Natural killer cell (primary cell): ENCODE measurements at places on chromosomes 6 and 20.

- no peak overlapping the region for H3K4me3 ChIP-seq
- DNase-seq, result no peak
- H3K36me3 ChIP-seq, result no peaks in the 10 kb centered on the region
- H3K4me1 ChIP-seq, result no peaks in the 10 kb centered on the region
- no peaks in the 10 kb centered on the region for H3K27me3 ChIP-seq
- H3K27ac ChIP-seq, result no peak overlapping the region
Observed at GRCh38 chr6:160202411-160202810, 56.2 kb downstream of the SLC22A2 start.

DNA sequence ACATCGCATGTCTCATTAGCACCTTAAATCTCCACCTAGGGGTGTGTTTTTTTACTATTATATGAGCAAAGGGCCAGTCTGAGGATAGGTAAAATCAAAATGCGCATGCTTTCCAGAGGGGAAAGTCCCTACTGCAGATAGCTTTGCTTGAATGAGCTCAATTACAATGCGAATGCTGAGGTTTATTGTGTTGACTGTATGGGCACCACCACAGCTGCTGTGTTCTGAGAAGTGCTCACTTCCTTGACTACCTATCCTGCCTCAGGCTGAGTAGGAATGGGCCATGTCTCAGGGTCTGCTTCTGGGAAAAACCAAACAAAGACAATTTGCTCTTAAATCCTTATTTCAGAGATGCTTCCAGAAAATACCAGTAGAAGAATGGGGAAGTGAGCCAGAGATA is 36.6 kb downstream of the MOCS1 start:
- no peak overlapping the region for H3K4me3 ChIP-seq
- no peaks in the 10 kb centered on the region for H3K27me3 ChIP-seq
- H3K36me3 ChIP-seq, result no peaks in the 10 kb centered on the region
- DNase-seq, result no peak
- H3K27ac ChIP-seq, result no peak overlapping the region

GRCh38 chr20:44835116-44835515 is 24.8 kb upstream of the RIMS4 start:
- H3K27me3 ChIP-seq, result peaks cover 2% of the 10 kb centered on the region
- DNase-seq, result no peak
- no peak overlapping the region for H3K27ac ChIP-seq
- no peak overlapping the region for H3K4me3 ChIP-seq
- no peaks in the 10 kb centered on the region for H3K4me1 ChIP-seq

- H3K27ac ChIP-seq, result peak overlapping the region; percentile 86
- peaks cover 4% of the 10 kb centered on the region for H3K27me3 ChIP-seq
- no peaks in the 10 kb centered on the region for H3K36me3 ChIP-seq
- H3K4me1 ChIP-seq, result peaks cover 28% of the 10 kb centered on the region
- DNase-seq, result no peak
Observed at GRCh38 chr6:35194390-35194789, 19.4 kb upstream of the SCUBE3 start.

GRCh38 chr20:57612436-57612835 is 7.8 kb downstream of the ZBP1 start:
- DNase-seq, result no peak
- no peaks in the 10 kb centered on the region for H3K27me3 ChIP-seq
- H3K4me3 ChIP-seq, result no peak overlapping the region
- H3K27ac ChIP-seq, result no peak overlapping the region

GRCh38 chr6:12335131-12335527 is 45.0 kb downstream of the EDN1 start:
- H3K27me3 ChIP-seq, result no peaks in the 10 kb centered on the region
- H3K36me3 ChIP-seq, result no peaks in the 10 kb centered on the region
- no peak overlapping the region for H3K4me3 ChIP-seq
- no peak overlapping the region for H3K27ac ChIP-seq

- H3K36me3 ChIP-seq, result no peaks in the 10 kb centered on the region
- H3K4me1 ChIP-seq, result no peaks in the 10 kb centered on the region
- H3K27ac ChIP-seq, result no peak overlapping the region
- DNase-seq, result no peak
- peaks cover 7% of the 10 kb centered on the region for H3K27me3 ChIP-seq
Observed at GRCh38 chr6:117276778-117277316, 11.5 kb downstream of the VGLL2 start.

DNA sequence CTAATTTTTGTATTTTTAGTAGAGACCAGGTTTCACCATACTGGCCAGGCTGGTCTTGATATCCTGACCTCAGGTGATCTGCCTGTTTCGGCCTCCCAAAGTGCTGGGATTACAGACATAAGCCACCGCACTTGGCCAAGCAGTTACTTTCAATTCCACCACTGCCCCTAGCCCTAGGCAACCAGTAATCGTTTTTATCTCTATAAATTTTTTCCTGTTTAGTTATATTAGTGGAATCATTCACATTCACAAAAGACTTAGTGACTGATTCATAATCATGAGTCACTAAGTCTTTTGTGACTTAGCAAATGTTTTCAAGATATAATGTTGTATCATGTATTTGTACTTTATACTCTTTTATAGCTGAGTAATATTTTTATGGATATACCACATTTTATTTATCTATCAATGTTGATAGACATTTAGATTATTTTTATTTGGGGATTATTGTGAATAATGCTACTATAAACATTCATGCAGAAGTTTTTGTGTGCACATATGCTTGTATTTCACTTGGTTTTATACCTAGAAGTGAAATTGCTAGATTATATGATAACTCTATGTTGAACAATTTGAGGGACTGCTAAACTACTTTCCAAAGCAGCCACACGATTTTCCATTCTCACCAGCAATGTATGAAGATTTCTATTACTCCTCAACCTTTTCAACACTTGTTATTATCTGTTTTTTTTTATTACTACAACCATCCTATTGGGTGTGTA is 421.4 kb upstream of the ID4 start:
- no peaks in the 10 kb centered on the region for H3K36me3 ChIP-seq
- no peaks in the 10 kb centered on the region for H3K4me1 ChIP-seq
- no peaks in the 10 kb centered on the region for H3K27me3 ChIP-seq
- no peak overlapping the region for H3K27ac ChIP-seq

DNA sequence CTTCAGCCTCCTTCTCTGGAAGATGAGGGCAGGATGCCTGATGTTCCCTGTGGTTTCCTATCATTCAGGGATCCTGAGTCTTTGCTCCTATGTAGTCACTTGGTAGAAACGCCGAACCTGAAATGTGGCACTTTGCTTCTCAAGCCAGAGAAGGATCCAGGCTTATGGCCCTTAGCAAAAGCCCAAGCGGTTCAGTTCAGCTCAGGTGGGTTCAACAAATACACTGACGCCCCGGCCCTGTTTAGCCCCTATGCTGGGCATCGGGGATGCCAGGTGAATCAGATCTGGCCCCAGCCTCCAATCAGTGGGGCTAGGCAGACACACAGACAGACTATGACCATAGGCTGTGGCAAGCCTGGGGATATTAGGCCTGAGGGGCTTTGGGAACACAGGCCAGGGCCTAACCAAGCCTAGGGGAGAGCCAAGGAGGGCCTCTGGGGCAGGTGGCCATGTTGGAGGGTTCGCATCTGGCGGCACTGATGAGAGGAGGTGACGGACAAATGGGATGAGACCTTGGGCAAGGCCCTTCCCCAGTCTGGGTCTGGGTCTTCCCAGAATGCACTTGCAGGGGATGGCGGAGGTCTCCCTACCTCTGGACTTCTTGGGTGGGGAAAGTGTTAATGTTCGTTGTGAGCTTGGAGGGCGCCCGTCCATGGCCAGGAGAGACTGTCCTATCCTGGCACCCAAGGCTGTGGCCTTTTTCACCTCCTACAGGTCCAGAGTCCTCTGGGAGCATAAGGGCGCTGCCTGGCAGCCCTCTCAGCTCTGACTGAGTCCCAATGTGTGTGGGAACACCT is 17.6 kb upstream of the SRC start:
- no peaks in the 10 kb centered on the region for H3K36me3 ChIP-seq
- no peak overlapping the region for H3K27ac ChIP-seq
- no peak overlapping the region for H3K4me3 ChIP-seq
- H3K4me1 ChIP-seq, result peaks cover 5% of the 10 kb centered on the region
- no peak for DNase-seq

DNA sequence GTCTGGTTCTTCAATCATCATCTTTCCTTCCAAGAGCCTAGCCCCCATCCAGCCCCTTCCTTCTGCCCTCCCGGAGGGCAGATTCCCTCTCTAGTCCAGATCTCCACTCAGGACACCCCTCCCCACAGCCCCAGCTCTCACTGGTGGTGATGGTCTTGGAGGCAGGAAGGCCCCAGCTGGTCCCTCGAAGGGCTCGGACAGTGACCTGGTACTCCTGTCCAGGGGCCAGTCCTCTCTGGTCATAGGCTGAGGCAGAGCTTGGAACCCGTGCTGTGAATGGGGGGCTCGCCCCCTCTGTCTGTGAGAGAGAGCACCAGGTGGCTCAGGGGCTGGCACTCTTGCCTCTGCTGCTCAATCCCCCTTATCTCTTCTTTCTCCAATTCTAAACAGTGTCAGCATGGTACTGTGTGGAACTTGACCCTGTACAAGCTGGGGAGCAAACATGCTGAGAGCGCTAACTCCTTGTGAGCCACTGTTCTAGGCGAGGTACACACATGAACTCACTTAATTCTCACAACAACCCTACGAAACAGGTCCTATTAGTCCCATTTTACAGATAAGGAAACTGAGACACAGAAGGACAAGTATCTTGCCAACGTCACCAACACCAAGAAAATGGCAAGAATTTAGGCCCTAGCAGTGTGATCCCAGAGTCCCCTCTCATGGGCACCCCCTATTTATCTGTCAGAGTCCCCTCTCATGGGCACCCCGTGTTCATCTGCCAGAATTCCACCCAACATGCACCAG is 19.9 kb downstream of the TNXB start:
- no peak for DNase-seq
- no peaks in the 10 kb centered on the region for H3K36me3 ChIP-seq
- H3K4me1 ChIP-seq, result peaks cover 8% of the 10 kb centered on the region
- H3K4me3 ChIP-seq, result no peak overlapping the region

DNA sequence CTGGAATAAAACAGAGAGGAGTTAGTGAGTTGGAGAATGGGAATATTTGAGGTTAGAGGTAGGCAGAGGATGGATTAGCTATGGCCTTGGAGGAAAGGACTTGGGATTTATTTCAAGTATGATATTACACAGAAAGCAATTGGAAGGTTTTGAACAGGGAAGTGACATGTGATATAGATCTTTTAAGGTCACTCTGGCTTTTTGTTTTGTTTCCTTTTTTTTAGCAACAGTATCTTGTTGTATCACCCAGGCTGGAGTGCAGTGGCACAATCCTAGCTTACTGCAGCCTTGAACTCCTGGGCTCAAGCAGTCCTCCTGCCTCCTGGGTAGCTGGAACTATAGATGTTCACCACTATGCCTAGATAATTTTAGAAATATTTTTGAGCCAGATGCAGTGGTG is 190.3 kb downstream of the UTRN start:
- H3K27me3 ChIP-seq, result no peaks in the 10 kb centered on the region
- peaks cover 81% of the 10 kb centered on the region for H3K36me3 ChIP-seq

GRCh38 chr20:9609887-9610502 is 95.6 kb downstream of the LAMP5 start:
- no peaks in the 10 kb centered on the region for H3K27me3 ChIP-seq
- no peaks in the 10 kb centered on the region for H3K36me3 ChIP-seq
- no peaks in the 10 kb centered on the region for H3K4me1 ChIP-seq
- no peak overlapping the region for H3K4me3 ChIP-seq
- H3K27ac ChIP-seq, result no peak overlapping the region

GRCh38 chr20:62677678-62678077 is 31.0 kb upstream of the NTSR1 start:
- no peaks in the 10 kb centered on the region for H3K36me3 ChIP-seq
- DNase-seq, result no peak
- H3K27me3 ChIP-seq, result no peaks in the 10 kb centered on the region
- H3K4me3 ChIP-seq, result no peak overlapping the region
- no peak overlapping the region for H3K27ac ChIP-seq

DNA sequence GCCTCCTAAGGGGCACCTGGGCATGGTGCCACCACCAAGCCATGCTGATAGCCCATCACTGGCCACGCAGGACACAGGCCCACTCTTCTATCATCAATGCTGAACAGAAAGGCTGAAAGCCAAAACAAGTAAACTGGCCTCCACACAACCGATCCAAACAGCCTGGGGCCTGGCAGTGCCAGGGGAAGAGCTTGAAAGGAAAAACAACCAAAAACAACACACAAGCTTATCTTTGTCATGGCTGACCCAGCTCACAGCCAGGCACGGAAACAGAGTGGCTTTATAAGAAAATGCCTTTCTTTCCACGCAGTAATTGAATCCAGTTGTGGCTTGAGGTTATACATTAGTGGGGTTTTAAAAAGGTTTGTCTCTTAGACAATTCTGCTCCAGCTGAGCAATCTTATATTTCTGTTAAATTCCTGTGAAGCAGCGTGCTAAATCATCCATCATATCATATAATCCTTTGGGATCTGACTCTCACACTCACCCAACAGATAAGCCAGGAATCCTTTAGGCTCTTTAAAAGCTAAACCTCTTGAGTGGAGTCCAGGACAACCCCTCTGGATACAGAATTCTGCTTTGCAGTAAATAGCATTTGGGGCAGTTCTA is 65.4 kb upstream of the SLC22A16 start:
- DNase-seq, result no peak
- no peaks in the 10 kb centered on the region for H3K36me3 ChIP-seq
- H3K4me1 ChIP-seq, result peaks cover 7% of the 10 kb centered on the region
- H3K4me3 ChIP-seq, result no peak overlapping the region

DNA sequence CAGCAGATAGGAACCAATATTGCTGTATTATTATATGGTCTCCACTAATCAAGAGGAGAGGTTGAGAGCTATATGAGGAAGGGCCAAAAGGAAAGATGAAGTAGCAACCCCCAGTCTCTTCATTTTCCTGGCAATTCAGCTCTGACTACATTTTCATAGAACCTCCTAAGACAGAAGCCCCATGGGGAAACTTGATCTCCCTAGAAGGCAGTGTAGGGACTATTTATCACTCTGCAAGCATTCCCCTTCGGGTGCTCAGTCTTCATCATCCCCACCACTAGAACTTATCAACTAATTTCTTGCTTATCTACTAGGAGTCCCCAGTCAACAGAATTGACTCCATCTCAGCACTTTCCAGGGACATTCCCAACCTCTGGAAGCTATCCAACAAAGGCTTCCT is 25.5 kb upstream of the ITCH start:
- no peaks in the 10 kb centered on the region for H3K27me3 ChIP-seq
- H3K27ac ChIP-seq, result peak overlapping the region; percentile 81
- H3K36me3 ChIP-seq, result no peaks in the 10 kb centered on the region
- peaks cover 56% of the 10 kb centered on the region for H3K4me1 ChIP-seq
- H3K4me3 ChIP-seq, result no peak overlapping the region

DNA sequence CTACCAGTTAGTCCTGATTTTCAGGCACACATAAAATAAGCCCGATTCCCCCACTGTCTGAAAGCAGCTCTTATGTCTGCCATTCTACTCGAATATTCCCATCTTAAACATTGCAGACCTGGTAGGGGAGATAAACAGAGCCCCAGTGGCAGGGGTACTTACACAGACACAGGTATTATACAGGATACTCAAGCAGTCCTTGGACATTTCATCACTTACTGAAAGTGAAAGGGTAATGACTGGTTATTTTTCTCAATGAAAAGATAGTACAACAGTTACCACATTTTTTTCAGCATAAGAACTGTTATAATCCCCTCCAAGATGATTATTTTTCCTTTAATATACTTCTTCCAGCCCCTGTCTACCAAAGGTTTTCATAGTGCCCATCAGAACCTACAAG is 37.8 kb downstream of the TRPC4AP start:
- no peak for DNase-seq
- H3K27ac ChIP-seq, result no peak overlapping the region
- H3K4me3 ChIP-seq, result no peak overlapping the region
- H3K27me3 ChIP-seq, result no peaks in the 10 kb centered on the region
- no peaks in the 10 kb centered on the region for H3K4me1 ChIP-seq

GRCh38 chr20:33983371-33983770 is 10.3 kb upstream of the RALY start:
- H3K36me3 ChIP-seq, result no peaks in the 10 kb centered on the region
- DNase-seq, result no peak
- H3K27me3 ChIP-seq, result no peaks in the 10 kb centered on the region
- no peak overlapping the region for H3K4me3 ChIP-seq
- no peak overlapping the region for H3K27ac ChIP-seq
